GM10248 (cell line): ENCODE measurements at places on chromosomes 7 and 10.
A peak's percentile ranks its signal among the peaks of the same experiment; 100 is the strongest.

GRCh38 chr10:47368431-47369180, 15.5 kb downstream of the ZNF488 start:
- DNase-seq: no peak

DNA sequence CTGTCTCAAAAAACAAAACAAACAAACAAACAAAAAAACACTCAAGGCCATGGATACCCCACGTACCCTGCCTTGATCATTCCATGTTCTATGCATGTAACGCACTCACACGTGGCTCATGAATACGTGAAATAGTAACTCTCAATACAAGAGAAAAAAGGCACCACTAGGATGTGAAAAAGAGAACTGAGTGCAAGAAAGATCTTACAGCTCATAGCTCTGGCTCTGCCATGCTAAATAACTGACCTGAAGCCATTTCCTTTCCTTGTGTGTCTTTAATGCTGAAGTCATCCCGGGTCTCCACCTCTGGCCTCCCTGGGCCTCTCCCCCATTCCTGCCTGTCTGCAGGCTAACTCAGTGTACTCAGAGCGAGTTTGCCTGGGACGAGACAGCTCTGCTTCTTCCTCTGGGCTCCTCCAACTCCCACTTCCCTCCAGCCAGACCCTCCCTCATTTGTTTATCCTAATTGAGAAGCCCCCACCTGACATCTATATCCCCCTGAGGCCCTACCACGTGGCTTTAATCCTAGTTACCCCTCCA, 117.3 kb downstream of the PRPF18 start:
- no peak for DNase-seq

GRCh38 chr7:17121671-17122070, 176.8 kb upstream of the AHR start:
- DNase-seq: no peak

GRCh38 chr7:147394329-147394728, 1196.2 kb upstream of the C7orf33 start:
- DNase-seq: no peak

DNA sequence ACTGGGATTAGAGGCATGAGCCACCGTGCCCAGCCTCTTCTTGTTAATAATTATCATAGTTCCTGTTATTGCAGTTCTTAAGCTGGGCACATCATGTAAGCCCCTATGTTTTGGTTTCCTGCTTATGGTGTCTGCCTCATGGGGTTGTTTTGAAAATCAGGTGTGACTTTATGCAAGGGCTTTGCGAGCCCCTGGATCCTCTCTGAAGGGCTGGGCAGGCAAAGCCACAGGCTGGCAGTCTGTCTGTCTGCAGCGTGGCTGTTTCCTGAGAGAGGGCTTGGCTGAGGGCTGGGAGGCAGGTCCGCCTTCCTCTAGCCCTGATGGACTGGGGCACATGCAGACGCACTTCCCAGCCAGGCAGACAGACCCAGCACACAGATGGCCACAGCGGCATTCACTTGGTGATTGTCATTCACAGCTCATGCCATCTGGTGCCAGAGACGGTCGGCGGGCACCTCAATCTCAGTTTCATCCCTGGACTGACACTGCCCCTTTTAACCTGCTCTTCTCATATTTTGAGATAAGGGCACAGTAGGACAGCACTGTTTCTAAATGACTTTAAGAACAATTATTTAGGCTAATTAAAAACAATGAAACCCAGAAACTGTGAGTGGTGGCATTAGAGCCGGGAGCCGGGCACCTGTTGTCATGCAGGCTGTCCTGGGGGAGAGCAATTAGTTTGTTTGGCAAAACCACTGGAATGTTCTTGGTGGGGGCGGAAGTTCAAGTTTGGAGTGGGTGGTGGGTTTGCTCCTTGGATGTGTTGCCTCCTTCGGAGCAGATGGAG, 35.5 kb downstream of the RBM20 start:
- DNase-seq: no peak

- DNase-seq: no peak
Observed at GRCh38 chr10:124359336-124359832, 59.3 kb downstream of the OAT start.

DNA sequence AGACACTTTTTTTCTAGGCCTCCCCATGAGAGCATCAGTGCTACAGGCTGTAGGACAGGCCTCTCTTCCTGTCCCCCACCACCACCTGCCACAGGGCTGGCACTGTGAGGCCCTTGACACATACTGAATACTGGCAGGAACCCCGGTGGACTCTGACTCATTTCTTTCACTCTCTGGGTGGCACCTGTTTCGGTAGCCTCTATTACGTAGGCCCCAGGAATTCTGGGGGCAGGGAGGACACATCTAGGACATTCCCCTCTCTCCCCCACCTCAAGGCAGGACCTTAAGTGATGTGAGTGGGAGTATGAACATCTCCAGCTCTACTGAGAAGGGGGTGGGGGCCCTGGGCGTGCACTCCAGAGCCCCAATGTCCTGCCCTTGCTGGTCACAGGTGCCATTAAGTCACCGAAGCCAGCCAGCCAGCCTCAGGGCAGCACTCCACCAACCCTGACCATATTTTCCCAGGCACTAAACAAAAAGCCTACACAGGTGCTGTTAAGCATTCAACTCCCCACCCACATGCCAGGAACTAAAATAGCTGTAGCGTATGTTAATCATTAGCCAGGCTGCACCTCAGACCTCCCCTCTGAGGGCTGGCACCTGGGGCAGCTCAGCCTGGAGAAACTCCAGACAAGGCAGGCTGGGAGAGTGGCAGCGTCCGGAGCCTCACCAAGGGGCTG, 8.9 kb downstream of the ANXA11 start:
- peak; percentile 64 for DNase-seq

DNA sequence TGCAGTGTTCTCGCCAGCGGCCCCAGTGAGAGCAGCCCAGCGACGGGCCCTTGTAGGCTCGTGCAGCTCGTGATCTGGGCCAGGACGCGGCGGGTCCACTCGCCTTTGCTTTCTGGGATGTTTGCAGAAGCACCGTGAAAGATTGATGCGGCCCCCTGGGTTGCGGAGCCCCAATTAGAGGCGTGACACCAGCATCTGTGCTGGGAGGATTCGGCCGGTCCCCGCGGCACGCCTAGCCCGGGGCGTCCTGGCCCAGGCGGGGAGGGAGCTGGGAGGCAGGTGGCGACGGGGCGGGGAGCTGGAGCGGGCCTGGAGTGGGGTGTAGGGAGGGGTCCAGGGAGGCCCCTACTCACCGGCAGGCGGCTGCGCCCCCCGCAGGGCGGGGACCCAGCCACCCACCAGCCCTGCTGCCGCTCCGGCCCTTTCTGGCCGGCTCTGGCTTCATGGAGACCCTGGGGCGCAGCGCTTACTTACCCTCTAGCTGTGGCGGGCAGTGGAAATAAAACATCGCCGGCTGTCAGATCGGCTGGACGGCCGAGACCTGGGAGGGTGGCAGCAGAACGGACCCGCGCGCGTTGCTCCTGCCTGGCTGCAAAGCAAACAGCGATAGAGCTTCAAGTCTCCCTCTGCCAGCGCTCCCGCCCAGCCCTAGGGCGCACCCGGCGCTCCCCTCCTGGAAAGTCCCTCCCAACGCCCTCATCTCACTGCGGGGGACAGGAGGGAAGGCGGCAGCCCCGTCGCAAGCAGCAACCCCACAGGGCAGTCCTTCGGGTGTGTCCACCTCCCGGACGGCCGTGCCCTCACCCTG, 752 bp downstream of the DRGX start:
- DNase-seq: no peak

GRCh38 chr7:102811942-102812678, 63.3 kb downstream of the FAM185A start:
- DNase-seq: no peak

GRCh38 chr10:112792487-112793201, 157.4 kb upstream of the TCF7L2 start:
- DNase-seq: no peak

GRCh38 chr10:3797750-3798149, 12.7 kb upstream of the KLF6 start:
- no peak for DNase-seq

GRCh38 chr10:133390597-133391248, 3.2 kb upstream of the MTG1 start:
- DNase-seq: no peak

DNA sequence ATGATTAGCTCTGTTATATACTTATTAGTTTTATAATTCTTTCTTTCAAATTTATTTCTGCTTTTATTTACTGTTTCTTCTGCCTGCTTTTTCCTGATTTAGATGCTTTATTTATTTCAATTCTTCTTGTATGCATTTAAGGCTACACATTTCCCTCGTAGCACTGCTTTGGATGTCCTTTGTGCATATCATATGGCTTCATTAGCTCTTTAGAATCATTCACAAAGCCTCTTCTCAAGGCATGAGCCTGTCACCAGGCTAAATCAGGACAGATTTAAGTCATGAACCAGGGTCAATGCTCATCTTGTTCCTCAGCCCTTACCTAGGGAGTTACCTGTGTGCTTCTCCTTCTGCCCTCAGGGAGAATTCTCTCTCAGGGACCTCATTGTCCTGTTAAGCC, 56.3 kb downstream of the BAMBI start:
- no peak for DNase-seq

DNA sequence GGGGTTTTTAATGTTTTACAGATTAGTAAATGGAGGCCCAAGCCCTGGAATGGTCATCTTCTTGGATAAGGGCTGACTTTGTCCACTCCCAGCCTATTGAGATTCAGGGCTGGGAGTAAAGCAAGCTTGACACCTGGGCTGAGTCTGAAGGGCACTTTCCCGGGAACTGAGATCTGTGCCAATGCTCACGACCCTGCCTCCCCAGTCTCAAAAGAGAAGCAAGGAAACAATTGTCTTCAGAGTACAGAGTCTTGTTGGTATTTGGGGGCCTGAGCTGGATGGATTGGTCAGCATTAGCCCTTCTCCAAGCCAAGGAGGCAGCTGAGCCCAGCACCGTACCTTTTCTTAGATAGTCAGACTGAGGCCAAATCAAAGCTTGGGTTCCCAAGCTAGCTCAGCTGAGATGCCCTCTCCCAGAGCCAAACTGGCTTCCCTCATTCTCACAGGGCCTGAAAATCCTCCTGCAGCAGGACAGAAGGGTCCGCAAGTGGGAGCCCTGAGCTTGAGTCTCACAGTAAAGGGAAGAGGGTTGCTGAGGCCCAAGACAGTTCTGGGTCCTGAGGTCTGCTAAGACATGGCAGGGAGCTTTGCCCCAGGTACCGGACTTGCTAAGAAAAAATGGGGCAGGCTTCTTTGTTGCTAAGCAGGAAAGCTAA, 3.7 kb downstream of the DDIT4 start:
- no peak for DNase-seq

DNA sequence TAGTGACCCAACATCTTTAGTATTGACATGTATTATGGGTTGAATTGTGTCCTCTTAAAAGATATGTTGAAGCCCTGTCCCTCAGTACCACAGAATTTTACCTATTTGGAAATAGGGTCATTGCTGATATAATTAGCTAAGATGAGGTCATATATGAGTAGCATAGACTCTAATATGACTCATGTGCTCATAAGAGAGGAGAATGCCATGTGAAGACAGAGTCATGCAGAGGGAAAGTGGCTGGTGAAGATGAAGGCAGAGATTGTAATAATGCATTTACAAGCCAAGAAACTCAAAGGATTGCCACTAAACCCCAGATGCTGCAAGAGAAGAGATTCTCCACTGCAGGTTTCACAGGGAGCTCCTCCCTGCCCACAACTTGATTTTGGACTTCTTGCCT, 496.4 kb downstream of the KIF20B start:
- no peak for DNase-seq

- DNase-seq: no peak
Observed at GRCh38 chr10:16788125-16788524, 29.1 kb downstream of the RSU1 start.

GRCh38 chr7:95586951-95587301, 9.4 kb downstream of the PDK4 start:
- DNase-seq: no peak

DNA sequence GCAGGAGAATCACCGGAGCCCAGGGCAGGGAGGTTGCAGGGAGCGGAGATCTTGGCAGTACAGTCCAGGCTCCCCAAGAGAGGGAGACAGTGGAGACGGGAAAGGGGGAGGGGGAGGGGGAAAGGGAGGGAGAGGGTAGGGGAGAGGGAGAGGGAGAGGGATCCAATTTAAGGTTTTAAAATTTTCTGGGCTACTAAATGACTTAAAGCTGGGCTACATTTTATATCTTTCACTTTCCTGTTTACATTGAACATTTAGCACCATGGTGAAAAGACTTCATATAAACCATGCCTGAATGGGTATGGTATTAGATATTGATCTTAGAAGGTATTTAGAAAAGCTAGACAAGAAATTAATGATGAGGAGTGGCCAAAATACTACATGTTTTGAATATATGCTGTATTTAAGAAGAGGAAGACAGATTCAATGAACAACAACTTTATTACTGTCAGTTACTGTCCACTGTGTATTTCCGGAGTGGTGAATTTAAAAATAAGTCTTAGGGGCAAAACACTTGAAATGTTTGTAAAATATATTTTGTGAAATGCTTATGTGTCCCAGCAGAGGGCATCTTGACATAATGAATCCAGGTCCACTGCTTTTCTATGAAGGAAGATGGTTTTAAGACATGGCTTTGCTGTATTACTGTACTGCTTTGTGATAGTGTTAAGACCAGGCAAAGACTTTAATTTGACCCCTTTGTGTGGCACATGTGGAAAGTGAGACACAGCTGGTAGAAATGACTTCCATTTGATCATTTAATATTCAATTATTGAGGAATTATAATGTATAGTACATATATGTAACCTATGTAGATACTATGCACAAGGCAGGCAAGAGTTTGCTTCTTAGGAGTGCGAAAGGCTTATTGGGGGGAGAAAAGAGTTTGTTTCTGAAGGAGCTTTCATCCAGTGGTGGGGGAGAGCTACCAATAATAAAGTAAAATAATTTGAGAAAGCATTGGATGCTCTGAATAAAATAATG, 52.8 kb downstream of the NRF1 start:
- peak; percentile 50 for DNase-seq
